M059J (cell line): ENCODE measurements at places on chromosomes 1 and 21.

GRCh38 chr1:246271516-246271915 is 235.6 kb downstream of the SMYD3 start:
- DNase-seq = no peak

DNA sequence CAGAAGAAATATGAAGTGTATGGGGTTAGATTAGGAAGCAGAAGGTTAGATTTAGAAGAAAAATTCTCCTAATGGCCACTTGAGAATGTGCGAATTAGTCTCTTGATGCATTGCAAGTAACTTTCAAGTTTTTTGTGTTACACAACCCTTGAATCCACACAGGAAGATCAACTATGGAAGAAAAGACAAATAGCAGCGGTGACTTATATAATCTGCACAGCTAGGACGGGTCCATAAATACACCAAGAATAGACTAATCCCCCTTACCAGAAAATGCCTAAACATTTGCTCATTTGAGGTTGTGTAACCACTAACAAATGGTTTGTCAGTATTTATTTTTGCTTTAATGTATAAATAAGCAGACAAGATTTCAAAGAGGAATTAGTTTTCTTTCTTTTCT is 182.6 kb downstream of the TGFB2 start:
- peak; percentile 30 for DNase-seq

GRCh38 chr1:87888446-87888845 is 559.8 kb downstream of the LMO4 start:
- DNase-seq = peak; percentile 45

DNA sequence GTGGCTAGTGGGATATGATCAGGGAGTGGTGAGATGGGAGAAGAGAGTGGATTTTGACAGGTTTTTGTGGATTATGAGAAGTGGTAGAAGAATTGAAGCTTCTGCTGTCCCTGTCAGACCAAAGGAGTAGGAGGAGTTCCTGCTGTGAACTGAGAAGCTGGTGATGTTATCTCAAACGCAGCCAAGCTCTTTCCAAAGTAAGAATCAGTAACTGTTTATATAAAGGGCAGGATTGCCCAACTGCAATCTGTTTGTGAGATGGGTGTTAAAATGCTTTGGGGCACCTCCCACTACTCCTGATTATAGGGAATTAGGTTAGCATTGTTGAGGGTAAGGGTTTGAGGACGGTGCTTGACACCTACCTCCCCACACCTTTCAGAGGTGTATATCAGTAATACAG is 60.5 kb upstream of the USP25 start:
- peak; percentile 27 for DNase-seq

GRCh38 chr21:41361053-41361785 is 608 bp upstream of the MX2 start:
- DNase-seq = no peak
